ENCODE measurements at places on chromosomes 1 and 21.
A peak's percentile ranks its signal among the peaks of the same experiment; 100 is the strongest.

DNA sequence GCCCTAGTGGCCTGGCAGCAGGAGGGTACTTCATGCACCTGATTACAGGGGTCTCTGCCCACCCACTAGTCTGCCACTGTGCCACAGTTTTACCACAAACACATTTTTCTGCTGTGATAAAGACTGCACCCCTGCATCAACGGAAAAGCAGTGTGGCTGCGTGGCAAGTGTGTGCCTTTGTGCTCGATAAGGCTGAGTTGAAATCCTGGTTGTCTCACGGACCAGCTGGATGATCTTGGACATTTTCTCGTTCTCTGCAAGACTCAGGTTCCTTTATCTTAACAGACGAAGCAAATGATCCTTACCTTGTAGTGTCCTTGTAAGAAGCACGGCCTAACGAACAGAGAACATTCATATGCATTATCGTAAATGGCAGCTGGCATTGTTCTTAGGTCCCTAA lies 10.2 kb downstream of the GRHL3 start:
- no peak for DNase-seq

DNA sequence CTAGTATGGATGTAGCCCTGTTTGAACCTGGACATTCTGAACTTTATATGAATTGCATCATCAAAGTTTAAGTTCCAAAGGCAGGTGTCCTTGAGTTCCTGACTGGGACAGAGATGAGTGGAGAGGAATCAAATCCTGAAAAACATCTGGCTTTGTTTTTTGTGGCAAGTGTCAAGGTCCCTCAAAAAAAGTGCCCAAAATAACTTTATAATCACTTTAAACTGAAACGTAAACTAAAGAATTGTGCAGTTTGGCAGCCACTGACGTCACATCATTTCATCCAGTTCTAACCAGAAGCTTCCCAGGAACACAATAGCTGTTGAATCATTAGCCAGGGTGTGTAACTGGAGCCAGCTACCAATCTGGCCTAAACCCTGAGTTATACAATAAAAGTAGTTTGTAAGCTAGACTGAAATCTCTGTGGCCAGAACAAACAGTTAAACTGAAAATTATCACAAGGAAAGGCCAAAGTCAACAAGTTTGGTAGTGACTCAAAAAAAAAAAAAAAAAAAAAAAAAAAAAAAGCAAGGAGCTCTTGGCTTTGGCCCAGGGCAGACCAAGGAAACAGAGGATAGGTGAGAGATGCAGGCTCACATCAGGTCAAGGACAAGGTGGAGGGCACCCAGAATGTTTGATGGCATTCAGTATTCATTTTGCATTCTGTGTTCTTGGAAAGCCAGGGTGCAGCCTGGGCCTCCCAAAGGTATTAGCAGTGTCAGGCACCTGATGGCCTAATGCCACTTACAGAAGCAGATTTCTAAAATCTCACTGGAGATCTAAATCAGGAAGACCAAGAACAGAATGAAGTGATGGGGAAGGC lies 74.3 kb downstream of the TNFSF18 start:
- peak; percentile 61 for DNase-seq

DNA sequence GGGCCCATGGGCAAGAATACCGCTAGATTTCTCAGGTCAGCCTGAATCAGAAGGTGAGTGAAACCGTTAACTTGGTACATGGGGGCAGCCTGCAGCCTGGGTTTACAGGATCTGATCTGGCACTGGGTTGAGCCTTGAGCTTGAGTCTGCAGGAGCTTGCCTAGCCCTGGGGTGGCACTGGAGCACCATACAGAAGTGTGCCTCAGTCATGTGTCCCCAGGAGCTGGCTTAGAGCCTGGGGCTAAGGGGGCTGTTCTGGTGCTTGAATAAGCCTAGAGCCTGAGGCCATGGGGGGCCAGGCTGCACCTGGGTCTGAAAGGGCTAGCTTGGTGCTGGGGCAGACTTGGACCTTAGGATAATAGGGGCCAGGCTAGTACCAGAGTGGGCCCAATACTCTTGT lies 457.2 kb upstream of the PBX1 start:
- no peak for DNase-seq

GRCh38 chr1:8742022-8742924 lies 75.2 kb downstream of the RERE start:
- DNase-seq = no peak

- DNase-seq = peak; percentile 45
Observed at GRCh38 chr1:167223144-167224103, 2.7 kb downstream of the POU2F1 start.
